ENCODE measurements at places on chromosomes 5 and 9.

DNA sequence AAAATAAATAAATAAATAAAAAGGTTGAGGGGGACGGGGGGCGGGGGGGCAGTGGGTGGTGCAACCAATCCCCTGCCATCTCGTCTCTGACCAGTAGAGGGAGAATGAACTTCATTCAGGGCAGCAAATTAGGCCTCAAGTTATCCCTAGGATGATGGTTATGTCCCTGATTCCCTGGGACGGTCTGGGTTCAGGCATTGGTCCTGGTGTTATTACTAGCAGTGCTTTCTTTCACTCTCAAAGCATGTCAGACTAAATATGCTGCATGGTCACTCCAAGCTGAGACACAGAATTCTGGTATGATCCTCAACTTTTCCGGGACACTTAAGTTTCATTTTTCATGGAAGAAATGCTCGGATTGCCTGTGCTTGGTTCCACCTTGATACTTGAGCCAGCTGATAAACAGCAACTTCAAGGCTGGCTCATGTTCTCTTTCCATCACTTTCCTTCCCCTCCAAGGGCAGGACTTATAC is 59.4 kb downstream of the DAP start:
- DNase-seq = peak; percentile 49

DNA sequence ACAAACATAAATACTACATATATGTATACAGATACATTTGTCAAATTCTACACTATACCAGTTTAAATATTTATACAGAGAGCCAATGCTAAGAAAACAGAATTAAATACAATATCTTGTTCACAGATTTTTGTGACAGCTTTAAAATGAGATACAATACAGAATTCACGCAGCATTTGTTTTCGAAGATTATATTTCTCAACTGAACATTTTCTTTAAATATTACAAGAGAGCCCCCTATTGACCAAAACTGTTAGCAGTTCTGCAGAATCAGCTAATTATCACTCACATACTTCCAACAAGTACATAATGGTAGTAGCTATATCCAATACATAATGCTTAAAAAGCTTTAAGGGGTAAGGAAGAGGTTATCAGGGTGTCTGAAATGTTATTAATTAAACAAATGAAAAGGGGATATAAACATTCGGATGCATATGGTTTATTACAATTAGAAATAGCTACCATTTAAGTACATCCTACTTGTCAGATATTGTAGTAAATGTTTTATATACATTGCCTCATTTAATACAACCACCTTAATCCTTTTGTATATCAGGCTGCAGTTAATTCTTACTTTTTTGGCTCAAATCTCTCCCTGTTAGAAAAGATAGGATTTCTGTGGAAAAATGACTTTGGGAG is 31.7 kb downstream of the ZDHHC21 start:
- DNase-seq = peak; percentile 34

- no peak for DNase-seq
Measured at GRCh38 chr5:81424728-81425127, 30.8 kb upstream of the ACOT12 start.

GRCh38 chr9:29866556-29866955 is 2293.3 kb upstream of the C9orf72 start:
- DNase-seq = no peak

GRCh38 chr9:112145886-112146285 is 29.2 kb downstream of the SUSD1 start:
- no peak for DNase-seq

- DNase-seq = peak; percentile 1
Measured at GRCh38 chr5:64165500-64166200, at the start of gene RNF180. RNF180 (plus strand) TSS chr5:64165843; CDS start chr5:64200808, 34,965 bp downstream.

GRCh38 chr9:122195875-122196274 is 32.9 kb downstream of the LHX6 start:
- DNase-seq = no peak

DNA sequence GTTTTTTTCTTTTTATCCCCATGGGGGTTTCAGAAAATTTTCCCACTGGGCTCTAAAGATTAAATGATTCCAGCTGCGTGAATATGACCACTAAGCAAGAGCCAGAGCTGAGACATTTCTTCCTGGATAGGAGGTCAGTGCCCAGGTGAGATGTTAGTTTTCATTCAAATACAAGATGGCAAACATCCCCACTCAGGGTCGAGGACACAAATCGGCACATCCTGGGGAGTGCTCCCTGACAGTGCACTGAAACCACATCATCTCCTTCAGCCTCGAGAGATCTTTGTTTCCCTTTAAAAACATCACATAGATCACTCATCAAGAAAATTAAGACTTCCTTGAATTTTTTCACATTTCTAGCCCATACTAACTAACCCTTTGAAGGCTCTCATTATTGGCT is 273.2 kb upstream of the PANK3 start:
- DNase-seq = peak; percentile 34

- peak; percentile 61 for DNase-seq
Measured at GRCh38 chr5:157159209-157159751, 6.8 kb downstream of the GARIN3 start.

DNA sequence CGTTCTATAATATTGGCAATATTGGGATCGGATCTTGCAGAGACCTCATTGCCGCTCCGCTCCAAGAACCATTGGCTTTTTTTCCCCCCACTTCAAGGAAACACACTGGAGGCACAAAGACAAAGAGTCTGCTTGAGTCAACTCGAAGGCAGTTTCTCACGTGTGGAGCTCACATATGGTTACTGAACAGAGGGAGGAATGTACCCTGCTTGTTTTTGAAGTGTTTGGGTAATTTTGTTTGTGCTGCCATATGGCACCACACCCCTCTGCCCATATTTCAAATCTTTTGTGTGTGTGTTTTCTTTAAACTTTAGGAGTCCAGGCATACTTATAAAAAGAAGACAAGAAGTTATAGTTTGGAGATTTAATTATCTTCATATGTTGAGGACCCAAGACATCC is 595.9 kb downstream of the DTWD2 start:
- DNase-seq = no peak

GRCh38 chr9:7402334-7403027 is 397.1 kb downstream of the DMAC1 start:
- no peak for DNase-seq

DNA sequence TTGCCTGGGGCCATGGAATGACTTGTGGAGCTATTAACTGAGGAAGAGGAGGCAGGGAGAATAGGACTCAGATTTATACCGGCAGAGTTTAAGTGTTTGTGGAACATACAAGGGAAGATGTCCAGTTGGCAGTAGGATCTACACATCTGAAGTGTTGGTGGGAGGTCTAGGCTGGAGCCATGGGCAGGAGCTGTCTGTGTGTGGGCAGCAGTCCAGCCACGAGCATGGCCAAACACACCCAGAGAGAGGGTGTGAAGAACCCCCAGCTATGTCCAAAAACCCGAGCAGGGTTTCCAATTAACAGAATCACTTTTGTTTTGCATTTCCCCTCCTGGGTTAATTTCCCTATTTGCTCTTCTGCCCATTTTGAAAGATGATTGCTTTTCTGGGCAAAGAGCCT is 393.7 kb downstream of the CDK5RAP2 start:
- no peak for DNase-seq

DNA sequence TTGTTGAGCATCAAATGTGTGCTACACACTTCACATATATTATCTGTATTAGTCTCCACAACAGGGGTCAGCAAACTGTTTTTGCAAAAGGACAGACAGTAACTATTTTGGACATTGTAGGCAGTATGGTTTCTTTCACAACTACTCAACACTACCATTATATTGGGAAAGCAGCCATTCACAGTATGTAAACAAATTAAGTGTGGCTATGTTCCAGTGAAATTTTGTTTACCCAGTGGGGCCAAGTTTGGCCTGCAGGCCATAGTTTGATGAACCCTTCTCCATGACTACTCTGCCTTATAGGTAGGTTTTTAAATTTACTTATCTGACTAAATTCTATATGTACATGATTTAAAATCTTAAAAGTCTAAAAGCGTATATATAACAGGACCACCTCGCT is 13.0 kb upstream of the FAM151B start:
- no peak for DNase-seq

DNA sequence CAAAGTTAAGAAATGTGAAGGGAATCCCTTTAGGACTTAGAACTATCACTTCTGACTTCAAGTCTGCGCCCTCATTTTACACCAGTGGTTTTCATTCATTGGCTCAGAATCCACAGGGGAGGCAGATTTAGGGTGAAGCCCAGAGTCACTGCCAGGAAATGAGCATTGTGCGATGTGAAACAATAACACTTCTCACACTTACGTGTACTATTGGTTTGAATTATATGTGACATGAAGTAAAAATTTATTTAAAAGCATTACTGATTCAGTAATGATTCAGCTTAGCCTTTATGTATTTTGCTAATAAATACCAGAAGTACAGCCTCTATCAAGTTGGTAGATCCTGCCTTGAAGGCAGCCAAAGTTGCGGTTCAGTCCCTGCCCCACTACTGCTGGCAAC is 98.6 kb downstream of the PAM start:
- DNase-seq = peak; percentile 54

DNA sequence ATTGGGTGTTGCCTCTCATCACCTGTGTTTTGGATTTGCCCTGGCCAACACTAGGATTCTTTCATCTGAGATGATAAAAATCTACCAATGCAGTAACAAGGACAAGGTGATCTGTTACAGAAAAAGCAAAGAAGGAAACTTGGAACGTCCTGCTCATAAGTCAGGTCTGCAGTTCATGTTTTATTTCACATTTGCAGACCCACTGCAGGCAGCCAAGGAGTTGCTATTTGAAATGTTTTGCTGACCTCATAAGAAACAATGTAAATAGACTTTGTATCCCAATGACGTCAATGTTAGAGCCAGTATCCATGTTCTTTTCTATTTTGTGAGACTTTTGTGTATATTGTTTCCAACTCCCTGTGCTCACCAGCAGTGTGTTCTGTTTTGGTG is 312.9 kb downstream of the DEPDC1B start:
- DNase-seq = no peak

DNA sequence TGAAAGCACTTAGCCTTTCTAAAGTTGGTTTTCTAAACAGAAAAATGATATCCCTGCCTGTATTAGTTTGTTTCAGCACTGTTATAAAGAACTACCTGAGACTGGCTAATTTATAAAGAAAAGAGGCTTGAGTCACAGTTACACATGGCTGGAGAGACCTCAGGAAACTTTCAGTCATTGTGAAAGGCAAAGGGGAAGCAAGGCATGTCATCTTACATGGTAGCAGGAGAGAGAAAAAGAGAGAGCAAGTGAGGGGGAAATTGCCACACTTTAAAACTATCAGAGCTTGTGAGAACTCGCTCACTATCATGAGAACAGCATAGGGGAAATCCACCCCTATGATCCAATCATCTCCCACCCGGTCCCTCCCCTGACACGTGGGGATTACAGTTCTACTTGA is 64.9 kb downstream of the FAM170A start:
- DNase-seq = no peak

GRCh38 chr5:180194410-180195345 is 14.3 kb downstream of the RASGEF1C start:
- DNase-seq = no peak

GRCh38 chr5:93438124-93438523 is 142.9 kb downstream of the NR2F1-AS1 start:
- DNase-seq = no peak

DNA sequence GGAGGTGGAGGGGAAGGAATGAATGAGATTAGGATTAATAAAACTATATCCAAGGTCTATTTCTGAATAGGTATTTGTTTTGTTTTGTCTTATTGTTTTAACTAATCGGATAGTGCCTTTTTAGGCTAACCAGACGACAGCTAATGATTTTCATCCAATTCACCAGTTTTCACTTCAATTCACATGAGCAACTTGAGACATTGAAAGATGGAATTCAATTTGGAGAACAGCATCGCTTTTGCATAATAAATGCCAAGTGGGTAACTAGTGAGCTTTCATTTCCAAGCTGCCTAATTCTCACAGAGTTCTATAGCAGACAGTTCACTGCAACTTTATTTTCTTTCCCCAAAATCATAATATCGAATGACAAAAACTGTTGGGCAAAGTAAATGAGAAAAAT is 5.0 kb downstream of the AGXT2 start:
- DNase-seq = no peak

Measured in activated CD4-positive, alpha-beta T cell treated with anti-CD3 and anti-CD28 coated beads, Interleukin-2, Interleukin-6, amounts not matched to agents 100 ng/mL and 50 ng/mL, durations not matched to agents 16 hours and 8 hours (primary cell).